ENCODE measurements at places on chromosomes 11 and 22.

GRCh38 chr11:123560006-123560405, 94.4 kb downstream of the SCN3B start:
- DNase-seq = peak; percentile 75

- DNase-seq = peak; percentile 1
Observed at GRCh38 chr11:90135016-90135415, 553 bp downstream of the NAALAD2 start.

DNA sequence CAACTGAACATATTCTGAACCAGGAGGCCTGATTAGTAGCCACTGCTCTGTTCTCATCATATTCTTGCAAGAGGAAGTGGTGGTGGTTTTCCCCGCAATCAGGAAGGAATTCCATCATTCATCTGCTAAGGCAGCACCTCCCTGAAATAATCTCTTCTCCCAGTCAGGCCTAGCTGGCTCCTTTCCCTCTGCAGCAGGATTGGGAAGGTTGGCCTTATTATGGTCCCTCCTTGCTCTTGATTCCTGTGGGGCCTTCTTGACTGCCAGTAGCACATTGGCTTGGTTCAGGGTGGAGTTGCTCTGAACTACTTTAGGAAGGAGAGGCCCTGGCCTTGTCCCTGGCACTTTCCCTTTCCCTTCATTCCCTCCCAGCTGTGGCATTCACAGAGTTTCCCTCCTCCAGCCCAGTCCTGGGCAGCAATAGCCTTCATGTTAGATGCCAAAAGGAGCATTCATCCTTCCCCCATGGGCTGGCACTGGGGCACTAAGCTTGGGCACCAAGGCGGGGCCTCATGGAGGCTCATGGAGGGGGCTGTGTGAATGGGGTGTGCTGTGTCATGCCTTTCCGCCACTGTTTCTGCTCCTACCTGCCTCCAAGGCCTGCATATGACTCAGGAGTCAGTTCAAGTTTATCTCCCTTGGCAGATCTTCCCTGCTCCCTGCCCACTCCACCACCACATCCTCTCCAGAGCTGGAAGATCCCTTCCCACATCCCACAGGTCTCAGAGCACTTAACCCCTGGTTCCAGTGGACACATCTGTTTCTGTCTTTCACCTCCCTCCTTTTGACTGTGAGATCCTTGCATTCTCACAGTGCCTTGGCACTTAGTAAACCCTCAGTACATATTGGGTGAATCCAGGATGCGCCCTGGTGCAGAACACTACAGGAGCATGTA, 27.6 kb upstream of the CD44 start:
- DNase-seq = peak; percentile 96

DNA sequence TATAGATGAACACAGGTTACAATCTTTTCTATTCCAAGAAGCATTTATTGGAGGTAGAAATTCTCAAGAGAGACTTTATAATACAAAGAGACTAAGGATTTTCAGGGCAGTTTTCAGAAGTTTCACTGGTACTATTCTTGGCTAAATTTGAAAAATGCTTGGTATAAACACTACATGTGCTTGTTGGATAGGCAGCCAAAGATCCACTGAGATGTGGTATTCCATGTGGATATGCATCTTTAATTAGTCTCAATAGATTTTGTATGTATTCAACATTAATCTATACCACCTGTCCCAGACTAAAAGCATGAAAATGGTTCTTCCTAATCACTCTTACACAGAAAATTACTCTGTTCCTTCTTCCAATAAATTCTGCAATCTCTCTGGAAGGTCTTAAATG, 232.6 kb downstream of the CADM1 start:
- no peak for DNase-seq

DNA sequence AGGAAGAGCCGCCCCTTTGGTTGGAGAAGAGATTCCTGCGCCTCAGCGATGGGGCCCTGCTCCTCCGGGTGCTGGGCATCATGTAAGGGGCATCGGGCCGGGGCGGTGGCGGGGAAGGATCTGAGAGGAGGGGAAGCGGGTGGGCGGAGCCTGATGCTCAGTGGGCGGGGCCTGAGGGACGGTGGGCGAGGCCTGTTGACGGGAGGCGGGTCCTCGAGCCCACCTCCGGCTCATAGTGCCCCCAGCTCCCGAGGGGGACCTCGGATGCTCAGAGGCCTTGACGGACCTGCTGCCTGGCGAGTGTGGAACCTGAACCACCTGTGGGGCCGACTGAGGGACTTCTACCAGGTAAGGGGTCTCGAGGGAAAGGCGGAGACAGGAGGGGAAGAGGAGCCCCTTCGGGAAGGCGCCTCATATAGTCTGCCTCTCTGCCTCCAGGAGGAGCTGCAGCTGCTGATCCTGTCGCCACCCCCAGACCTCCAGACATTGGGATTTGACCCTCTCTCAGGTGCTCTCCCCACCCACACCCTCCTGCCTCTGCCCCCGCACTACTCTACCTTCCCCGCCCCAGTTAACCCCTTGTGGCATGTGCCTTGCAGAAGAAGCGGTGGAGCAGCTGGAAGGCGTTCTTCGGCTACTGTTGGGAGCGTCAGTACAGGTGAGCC, 799 bp downstream of the CCDC88B start:
- DNase-seq = no peak

- no peak for DNase-seq
Observed at GRCh38 chr11:130814440-130815096, 101.7 kb downstream of the SNX19 start.

DNA sequence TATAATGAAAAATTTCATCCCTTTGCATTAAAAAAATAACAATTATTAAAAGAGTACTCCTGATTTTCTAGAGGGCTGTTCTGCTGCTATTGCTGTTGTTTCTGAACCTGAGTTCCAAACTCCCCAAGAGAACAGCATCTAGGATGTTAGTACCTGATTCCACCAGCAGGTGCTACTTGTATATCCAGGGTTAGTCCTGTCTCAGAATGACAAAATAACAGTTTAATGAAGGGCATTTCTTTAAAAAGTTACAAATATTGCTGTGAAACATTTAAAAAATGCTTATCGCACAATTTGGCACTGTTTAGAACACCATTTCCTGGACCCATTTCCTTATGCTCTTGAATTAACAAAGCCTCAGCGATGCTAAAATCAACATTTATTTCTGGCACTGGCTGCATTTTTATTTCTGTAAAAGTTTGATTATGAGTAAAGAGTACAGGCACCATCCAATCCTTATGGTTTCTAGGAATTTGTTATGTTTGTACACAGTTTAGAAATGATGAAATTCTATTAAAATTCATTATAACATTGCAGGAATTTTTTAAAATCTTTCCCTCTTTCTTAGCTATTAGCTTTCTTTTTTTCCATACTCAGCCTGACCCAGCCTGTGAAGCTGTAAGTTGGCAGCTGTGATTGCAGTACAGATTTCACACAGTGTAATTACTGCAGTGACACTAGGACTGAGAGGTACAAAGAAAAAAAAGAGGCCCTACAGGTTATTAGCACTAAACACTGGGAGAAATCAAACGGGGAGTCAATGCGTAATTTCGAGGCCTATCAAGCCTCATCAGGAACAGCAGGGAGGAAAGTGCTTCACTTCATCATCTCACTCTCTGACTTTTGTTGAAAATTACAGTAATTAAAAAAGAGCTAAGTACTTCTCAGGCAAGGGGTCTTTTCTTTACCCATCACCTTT, 208.8 kb downstream of the DCDC1 start:
- no peak for DNase-seq

DNA sequence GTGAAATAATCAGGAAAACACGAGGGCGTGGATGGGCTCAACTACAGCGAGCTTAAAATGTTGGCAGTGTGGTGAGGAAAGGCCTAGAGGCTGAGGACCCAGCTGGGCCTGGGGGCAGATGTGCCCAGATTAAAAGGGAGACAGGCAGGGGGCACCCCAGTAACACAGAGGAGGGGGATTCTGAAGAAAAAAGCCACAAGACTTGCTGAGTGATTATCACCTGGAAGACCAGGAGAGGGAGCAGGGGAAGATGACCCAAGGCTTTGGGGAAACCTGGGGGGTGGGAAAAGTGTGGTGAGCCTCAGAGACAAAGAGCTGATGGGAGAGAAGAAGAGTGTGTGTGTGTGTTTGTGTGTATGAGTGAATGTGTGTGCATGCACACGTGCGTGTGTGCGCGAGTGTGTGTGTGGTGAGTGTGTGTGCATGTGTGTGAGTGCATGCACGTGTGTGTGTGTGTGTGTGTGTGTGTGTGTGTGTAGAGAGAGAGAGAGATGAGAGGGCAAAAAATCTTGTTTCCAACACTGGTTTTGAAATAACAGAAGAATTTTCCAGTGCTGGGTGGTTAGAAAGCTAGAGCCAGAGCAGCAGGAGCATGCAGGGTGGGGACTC, 500.5 kb downstream of the BUD13 start:
- DNase-seq = no peak

GRCh38 chr22:36386351-36386899, 1.3 kb downstream of the MYH9 start:
- no peak for DNase-seq

DNA sequence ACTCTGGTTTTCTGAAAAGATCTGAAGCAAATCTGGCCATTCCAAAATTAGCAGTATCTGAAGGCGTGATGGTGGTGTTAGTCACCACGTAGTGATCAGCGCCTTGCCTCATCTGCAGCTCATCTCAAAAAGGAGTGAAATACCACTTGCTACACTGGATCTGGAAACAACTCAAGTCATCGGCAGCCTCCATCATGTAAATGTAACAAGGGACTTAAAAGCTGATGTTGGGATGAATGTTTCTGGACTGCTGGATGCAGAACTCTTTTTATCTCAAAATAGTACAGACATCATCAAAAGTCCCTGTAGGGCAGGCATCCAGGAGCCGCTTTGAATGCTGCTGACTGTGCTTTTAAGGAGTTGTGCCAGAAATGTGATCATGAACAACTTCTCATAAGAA, 14.1 kb upstream of the APLP2 start:
- peak; percentile 77 for DNase-seq

- DNase-seq = peak; percentile 31
Observed at GRCh38 chr11:69167916-69168691, 12.4 kb downstream of the SMIM38 start.

DNA sequence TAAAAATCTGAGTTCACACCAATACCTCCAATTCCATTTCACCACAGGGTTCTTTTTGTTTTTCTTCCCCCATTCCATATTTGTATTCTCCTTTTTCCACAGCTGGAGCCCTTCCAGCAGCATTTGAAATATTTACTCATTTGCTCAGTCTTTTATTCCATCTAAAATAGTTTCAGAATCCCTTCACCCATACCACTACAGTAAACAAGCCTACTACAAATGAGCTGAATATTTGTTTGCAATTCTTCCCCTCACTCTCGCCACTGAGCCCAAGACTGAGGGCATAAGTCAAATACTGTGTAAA, 46.4 kb downstream of the ZNF143 start:
- DNase-seq = peak; percentile 30

- no peak for DNase-seq
Observed at GRCh38 chr11:34135439-34135838, 30.0 kb downstream of the NAT10 start.

GRCh38 chr11:92886243-92886905, 83.1 kb upstream of the MTNR1B start:
- peak; percentile 64 for DNase-seq

DNA sequence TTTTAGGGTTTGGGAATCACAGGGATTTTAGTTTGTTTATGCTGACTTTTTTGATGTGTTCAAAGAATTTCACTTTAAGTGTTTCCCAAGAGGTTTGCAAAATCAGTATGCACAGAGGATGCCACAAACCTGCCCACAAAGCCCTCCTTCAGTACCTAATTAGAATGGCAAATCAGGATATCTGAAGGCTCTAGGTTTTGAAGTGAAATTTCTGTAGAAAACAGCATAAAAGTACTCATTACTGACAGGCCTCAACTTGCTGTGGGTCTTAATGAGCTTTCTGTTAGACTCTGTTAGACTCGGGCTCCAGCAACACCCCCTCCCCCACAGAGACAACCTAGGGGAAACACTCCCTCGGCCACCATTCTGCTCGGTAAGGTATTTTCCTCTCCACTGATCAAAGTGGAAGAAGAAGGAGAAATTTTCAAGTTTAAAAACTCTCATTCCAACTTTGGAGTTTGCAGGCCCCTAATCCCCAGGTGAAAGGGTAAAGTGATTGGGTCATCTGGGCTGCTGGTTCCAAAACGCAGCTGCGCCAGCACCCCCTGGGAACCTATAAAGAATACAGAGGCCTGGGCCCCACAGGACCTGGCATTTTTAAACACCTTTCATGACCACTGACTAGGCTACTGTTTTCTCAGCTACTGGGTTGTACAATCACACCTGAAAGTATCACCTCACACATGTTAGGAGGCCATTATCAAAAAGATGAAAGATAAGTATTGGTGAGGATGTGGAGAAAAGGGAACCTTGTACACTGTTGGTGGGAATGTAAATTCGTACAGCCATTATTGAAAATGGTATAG, 67.5 kb downstream of the PLEKHA7 start:
- no peak for DNase-seq

GRCh38 chr11:11839718-11840117, 2.1 kb upstream of the USP47 start:
- DNase-seq = no peak

DNA sequence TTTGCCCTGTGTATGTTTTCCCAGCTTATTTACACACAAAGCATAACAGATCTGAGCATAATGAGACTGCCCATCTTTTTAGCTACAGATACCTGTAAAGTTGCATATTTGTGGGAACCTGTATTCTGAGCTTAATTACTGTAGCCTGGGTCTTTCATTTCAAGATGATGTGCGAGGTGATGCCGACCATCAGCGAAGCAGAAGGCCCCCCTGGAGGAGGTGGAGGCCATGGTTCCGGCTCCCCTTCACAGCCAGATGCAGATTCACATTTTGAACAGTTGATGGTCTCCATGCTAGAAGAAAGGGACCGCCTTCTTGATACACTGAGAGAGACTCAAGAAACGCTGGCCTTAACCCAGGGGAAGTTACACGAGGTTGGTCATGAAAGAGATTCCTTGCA, 1.5 kb downstream of the PPFIA1 start:
- no peak for DNase-seq

- no peak for DNase-seq
Observed at GRCh38 chr22:47587361-47587760, 824.9 kb downstream of the TBC1D22A start.

GRCh38 chr11:106601684-106602297, 416.5 kb downstream of the GUCY1A2 start:
- DNase-seq = no peak

DNA sequence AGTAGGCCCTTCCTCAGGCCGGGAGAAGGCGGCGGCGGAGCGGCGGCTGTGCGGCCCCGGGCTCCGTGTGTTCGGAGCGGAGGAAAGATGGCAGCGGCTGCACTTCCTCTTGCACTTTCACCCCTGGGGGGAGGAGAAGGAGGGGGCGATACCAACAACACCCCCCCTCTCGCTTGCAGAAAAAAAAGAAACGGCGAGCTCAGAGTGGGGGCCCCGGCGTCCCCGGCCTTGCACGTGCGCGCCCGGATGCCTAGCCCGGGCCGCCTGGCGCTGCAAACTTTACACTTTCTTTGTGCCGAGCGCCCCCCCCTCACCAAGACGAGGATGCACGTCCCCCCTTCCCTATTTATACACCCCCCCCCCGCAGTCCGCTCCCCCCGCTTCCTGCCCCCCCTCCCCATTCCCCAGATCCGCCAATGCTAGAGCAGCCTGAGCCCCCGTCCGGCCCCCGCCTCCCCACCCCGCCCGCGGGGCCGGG, at the start of gene PATZ1:
Gene PATZ1, minus strand, starts transcription at position 92 of the 478 bp plus-strand sequence. CDS start 744 bp downstream, outside the sequence.
- peak; percentile 87 for DNase-seq

GRCh38 chr22:19774628-19775027, 14.1 kb downstream of the TBX1 start:
- no peak for DNase-seq

Data from fibroblast of skin of right biceps (primary cell).